ENCODE measurements at places on chromosomes 12 and 14.

GRCh38 chr14:99980299-99980698 is 84.9 kb upstream of the EVL start:
- no peak for DNase-seq

GRCh38 chr12:122422730-122423257 is 325 bp upstream of the CLIP1 start:
- DNase-seq = peak; percentile 11

GRCh38 chr14:21989090-21989489 is 315.5 kb upstream of the OR4E1 start:
- no peak for DNase-seq

- no peak for DNase-seq
These were observed 93.6 kb downstream of the STAB2 start for GRCh38 chr12:103680591-103681141.

- peak; percentile 13 for DNase-seq
These were observed 61.8 kb downstream of the GLT1D1 start for GRCh38 chr12:128914908-128915563.

- DNase-seq = no peak
These were observed 91.4 kb upstream of the CPM start for GRCh38 chr12:69024413-69024812.

DNA sequence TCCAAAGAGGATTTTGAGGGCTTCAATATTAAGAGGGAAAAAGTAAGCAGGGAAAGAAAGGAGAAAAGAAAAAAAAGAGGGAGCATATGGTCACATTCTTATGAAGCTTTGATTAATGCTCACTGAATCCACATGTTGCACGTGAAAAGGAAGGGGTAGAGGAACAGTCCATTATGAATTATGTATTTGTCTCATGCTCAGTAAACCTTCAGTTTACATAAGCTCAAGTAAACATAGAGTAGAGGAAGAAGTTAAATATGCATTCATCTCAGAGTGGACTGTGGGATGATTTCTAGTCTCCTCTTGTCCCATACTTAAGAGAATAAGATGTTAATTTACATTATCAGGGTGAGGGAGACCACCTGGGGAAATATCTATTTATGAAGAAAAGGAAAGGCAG is 334.5 kb downstream of the IPO8 start:
- DNase-seq = no peak

DNA sequence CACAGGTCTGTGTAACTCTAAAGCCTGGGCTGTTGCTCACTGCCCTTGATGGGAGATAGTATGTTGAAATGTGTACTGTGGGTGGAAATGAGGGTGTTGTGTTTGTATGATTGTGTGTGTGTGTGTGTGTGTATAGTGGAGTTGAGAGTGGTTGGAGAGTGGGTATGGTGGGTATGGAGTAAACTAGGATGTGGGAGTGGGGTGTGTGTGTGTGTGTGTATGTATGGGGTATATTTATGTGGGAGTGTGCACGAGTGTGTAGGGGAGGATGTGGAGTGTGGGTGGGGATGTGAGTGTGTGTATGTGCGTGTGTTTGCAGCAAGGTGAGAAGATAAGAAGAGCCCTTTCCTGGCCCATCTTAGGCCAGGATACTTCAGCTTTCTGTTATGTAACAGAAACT is 22.3 kb downstream of the RPH3A start:
- DNase-seq = no peak

- no peak for DNase-seq
These were observed 66.4 kb upstream of the SRSF5 start for GRCh38 chr14:69700575-69700974.

- peak; percentile 78 for DNase-seq
These were observed 15.5 kb upstream of the MLXIP start for GRCh38 chr12:122062832-122063693.

- no peak for DNase-seq
These were observed 46.7 kb upstream of the EGLN3 start for GRCh38 chr14:33997611-33998010.

GRCh38 chr12:80513211-80513610 is 69.2 kb downstream of the PTPRQ start:
- no peak for DNase-seq

DNA sequence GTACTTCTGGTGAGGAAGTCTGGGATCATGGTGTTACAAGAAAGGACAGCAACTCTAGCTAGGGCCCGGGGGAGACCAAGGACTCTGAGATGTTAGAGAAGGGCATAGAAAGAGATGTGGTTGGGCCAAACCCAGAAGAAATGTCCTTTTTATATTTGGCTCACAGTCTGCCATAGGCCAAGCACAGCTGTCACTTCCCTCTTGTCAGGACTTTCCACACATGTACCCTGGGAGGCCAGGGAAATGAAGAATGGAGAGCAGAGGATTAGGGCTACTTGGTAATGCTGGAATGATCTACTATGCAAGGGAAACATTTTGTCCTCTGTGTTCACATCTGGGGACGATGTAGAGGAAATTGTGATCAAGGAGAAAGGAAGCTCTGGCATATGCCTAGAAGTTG is 9.2 kb downstream of the MYO1A start:
- DNase-seq = no peak

DNA sequence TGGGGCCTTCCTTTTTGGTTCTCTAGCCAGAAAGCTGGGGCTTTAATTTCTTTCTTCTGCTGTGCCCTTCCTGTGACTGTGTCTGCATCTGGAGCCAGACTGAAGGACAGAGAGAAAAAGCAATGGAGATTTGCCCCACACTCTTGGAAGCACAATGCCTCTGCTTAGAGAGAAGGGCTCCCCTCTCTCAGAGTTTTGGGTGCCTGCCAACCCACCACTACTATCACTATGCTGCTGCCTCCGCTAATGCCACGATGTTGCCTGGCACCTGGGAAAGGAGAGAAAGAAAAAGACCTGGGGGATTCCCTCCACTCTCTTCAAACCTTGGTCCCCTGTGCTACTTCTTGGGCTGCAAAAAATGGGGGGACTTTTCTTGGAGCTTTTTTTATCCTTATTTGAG is 52.6 kb downstream of the TMEM260 start:
- no peak for DNase-seq

- no peak for DNase-seq
These were observed 73.7 kb upstream of the CISTR start for GRCh38 chr12:53825246-53826081.

GRCh38 chr12:89273525-89273924 is 78.8 kb downstream of the DUSP6 start:
- no peak for DNase-seq

- peak; percentile 80 for DNase-seq
These were observed 8.1 kb upstream of the GLTP start for GRCh38 chr12:109888179-109889020.

- DNase-seq = no peak
These were observed 133.7 kb upstream of the DCN start for GRCh38 chr12:91316161-91316906.

DNA sequence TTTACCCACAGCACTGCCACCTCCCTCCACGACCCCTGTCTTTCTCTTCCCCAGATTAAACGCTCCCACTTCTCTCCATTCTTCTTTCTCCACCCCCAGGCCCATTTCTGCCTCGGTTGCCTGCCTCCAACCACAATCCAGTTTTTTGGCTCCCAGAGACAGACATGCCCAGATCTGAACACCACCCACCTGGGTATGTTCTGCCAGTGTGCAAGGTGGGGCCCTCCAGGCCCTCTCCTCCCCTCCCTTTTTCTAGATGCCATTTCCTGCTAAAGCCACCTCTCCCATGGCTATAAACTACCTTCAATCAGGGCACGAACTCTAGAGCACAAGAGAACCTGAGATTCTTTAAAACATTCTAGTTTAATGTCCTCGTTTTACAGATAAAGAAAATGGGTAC is 63.3 kb downstream of the IRF2BPL start:
- DNase-seq = no peak

- no peak for DNase-seq
These were observed 840 bp downstream of the SIX4 start for GRCh38 chr14:60723116-60723906.

GRCh38 chr12:38465020-38465419 is 148.4 kb downstream of the ALG10B start:
- no peak for DNase-seq

GRCh38 chr14:47675466-47676314 is at the start of gene MDGA2:
MDGA2 (minus strand) TSS chr14:47675605.
- DNase-seq = peak; percentile 22

- DNase-seq = peak; percentile 73
These were observed 61.7 kb upstream of the BCL2L14 start for GRCh38 chr12:12008931-12009611.

DNA sequence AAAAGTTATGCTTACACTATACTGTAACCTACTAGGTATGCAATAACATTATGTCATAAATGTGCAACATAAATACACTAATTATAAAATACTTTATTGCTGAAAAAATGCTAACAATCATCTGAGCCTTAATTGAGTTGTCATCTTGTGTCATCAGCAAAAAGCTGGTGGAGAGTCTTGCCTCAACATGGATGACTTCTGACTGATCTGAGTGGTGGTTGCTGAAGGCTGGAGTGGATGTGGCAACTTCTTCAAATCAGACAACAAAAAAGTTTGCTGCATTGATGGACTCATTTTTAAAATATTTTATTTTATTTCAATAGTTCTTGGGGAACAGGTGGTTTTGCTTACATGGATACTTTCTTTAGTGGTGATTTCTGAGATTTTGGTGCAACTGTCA is 93.9 kb upstream of the AMN1 start:
- no peak for DNase-seq

DNA sequence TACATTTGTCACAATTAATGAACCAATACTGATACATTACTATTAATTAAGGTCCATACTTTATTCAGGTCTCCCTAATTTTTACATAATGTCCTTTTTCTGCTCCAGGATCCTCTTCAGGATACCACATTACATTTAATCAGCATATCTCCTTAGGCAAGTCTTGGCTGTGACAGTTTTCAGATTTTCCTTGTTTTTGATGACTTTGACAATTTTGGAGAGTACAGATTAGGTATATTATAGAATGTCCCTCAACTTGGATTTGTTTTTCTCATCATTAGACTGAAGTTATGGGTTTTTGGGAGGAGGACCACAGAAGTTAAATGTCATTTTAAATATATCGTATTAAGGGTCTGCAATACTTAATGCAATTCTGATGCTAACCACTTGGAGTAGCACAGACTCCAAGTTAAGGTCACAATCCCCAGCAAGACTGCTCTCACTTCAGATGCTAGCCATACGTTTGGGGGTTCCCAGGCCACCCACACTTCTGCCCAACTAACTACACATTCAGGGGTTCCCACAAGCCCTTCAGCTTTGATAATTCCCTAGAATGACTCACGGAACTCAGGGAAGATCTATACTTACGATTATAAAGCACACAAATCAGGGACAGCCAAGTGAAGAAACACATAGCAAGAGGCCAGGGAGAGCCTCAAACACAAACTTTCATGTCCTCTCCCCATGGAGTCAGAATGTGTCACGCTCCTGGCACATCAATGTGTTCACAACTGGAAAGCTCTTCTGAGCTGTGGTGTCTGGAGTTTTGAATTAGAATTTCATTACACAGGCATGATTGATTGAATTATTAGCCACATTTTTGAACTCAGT is 17.0 kb upstream of the NUBPL start:
- no peak for DNase-seq

DNA sequence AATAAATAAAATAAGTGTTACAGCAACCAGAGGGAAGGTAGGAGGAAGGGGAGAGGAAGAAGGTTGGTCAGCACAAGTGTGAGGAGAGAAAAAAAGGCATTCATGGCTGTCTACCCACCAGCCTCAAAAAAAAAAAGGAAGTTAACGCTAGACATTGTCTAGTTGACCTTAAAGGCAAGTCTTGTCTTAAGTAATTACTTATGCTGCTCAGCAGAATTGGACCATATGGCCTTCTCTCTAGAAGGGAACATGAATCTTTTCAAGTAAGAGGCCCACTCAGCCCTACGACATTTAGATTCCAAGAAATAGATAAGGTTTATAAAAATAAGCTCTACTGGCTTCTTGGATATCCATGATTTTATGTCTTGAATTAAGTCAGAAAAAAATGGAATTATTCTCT is 172.7 kb downstream of the ETNK1 start:
- no peak for DNase-seq

GRCh38 chr14:34465069-34465859 is 3.2 kb upstream of the SPTSSA start:
- DNase-seq = no peak

- peak; percentile 81 for DNase-seq
These were observed 40.0 kb downstream of the BTG1 start for GRCh38 chr12:92105676-92106075.

DNA sequence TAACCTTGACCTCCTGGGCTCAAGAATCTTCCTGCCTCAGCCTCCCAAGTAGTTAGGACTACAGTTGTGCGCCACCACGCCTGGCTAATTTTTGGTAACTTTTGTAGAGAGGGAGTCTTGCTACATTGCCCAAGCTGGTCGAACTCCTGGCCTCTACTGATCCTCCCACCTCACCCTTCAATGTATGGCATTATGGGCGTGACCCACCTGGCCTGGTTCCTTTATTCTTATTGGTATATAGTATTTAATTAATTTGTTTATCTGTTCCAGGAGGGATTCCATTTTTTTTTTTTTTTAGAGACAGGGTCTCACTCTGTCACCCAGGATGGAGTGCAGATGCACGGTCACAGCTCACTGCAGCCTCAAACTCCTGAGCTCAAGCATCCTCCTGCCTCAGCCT is 40.9 kb upstream of the EAPP start:
- no peak for DNase-seq

GRCh38 chr14:68757618-68758081 is 35.2 kb downstream of the ZFP36L1 start:
- peak; percentile 41 for DNase-seq

DNA sequence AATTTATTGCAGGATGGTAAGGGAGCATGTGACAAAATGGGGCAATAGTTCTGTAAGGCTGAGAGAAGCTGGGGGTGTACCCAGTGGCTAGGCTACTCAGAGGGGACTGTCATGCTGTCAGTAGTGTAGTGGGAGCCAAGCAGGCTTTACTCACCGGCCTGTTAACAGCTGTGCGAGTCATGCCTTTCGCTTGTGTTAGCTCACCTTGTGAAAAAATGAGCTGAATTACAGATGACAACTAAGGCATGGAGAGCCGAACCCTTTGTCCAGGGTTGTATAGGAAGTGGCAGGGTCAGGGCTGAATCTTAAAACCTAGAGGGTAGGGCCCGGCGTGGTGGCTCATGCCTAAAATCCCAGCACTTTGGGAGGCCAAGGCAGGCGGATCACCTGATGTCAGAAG is 37.9 kb downstream of the SH2B3 start:
- no peak for DNase-seq

GRCh38 chr14:69241577-69241976 is 18.4 kb upstream of the GALNT16 start:
- DNase-seq = no peak

GRCh38 chr12:120820884-120821510 is 83.2 kb downstream of the SPPL3 start:
- DNase-seq = peak; percentile 31

DNA sequence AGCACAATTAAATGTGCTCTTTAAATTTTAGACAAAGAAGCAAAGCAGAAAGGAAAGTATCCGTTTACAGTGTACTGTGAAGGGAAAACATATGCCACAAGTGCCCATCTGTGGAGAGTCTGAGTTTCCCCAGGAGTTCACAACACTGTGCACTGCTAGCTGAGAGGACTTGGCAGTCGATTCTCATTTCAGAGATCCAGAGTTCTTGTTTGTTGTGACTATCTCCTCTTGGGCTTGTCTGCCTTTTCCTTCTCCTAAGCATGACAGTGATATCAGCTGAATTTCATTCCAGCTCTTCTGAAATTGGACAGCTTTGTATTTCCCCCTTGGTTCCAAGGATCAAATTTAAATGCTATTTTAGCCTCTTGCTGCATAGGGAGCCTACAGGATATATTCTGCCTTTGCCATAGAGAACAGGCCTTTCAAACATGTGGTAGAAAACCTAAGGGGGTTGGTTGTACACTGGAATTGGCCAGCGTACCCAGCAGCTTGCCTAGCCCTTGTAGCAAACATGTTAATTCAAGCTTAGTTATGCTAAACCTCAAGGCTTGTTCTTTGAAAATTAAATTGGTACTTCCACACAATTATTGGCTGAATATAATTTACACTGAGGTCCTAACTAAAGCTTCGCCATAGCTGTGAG is 259.2 kb upstream of the NOVA1 start:
- no peak for DNase-seq

Measured in HL-60 (cell line).